Nucleus accumbens (tissue), 56 donors: ENCODE measurements at places on chromosomes 2 and 18.

DNA sequence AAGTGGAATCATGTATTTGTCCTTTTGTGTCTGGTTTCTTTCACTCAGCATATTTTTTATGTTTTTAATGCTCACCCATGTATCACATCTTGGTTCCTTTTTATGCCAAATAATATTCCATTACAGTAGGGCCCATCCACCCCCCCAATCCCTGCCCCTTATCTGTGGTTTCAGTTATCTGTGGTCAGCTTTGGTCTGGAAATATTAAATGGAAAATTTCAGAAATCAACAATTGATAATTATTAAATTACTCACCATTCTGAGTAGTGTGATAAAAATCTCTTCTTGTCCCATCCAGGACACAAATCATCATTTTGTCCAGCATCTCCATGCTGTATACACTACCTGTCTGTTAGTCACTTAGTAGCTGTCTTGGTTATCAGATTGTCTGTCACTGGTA is 66.7 kb downstream of the BIRC6 start:
- no peak for DNase-seq

DNA sequence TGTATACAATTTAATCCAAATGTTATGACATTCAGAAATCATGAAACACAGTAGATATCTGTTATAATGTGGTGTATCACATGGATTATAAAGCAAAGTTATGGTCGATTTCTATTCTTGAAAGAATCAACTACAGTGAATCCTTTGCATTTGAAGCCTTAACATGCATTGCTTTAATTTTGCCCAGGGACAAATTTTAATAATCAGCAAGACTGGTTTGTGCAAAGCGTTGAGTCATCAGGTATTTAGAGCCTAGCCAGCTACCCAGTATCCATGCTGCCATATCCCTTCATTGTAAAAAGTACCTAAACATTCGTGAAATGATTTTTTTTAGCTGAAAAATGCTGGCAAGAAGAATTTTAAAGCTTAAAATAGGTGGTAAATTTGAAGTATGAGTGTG is 8.9 kb upstream of the SPDYA start:
- no peak for DNase-seq

GRCh38 chr2:62192811-62193210 is 3.1 kb upstream of the B3GNT2 start:
- DNase-seq: no peak

DNA sequence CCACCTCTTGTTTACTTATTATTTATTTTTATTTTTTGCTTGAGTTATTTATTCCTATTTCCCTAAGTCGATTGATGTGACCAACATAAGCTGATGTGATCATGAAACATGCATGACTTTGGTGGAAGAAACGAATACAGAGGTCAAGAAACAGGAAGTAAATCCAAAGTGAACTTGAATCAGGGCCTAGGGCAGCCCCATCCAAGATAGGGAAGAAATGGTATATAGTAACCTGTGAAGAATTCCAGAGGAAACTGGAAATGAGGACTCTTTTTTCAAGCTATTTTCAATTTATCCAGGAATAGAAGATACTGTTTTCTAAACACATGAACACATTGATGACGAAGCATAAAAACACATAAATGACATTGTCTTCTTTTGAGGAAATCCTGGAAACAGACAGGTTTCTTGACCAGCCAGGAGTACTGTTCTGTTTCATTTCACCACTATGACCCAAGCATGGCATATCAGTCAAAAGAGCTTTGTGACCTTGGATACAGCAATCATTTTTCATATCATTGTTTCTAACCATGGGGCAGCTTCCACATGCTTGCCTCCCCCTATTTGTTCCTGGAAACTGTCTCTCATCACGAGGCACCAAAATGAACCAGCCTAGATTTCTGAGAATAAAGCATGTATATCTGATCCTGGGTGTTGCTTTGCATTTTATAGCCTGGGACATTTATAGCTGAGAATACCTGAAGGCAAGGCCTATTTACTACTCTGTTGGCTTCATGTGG is 9.1 kb upstream of the LCLAT1 start:
- DNase-seq: no peak

DNA sequence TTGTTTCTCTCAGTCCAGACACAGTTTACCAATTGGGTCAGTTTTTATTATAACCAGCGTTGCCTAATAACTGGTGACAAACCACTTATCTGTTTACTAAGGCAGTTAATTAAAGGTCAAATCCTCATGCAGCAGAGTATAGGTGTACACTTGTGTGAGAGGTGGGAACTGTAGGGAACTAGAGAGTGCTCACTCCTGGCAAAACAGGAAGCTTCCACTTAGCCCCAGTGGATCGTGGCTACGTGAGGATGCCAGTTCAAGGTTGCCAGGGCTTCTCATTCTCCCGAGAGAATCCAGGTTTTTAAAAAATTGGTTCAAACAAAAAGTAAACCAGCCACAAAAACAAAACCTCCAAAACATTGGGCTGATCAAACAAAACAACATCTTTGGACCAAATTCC is 8.1 kb downstream of the CYBRD1 start:
- DNase-seq: no peak

DNA sequence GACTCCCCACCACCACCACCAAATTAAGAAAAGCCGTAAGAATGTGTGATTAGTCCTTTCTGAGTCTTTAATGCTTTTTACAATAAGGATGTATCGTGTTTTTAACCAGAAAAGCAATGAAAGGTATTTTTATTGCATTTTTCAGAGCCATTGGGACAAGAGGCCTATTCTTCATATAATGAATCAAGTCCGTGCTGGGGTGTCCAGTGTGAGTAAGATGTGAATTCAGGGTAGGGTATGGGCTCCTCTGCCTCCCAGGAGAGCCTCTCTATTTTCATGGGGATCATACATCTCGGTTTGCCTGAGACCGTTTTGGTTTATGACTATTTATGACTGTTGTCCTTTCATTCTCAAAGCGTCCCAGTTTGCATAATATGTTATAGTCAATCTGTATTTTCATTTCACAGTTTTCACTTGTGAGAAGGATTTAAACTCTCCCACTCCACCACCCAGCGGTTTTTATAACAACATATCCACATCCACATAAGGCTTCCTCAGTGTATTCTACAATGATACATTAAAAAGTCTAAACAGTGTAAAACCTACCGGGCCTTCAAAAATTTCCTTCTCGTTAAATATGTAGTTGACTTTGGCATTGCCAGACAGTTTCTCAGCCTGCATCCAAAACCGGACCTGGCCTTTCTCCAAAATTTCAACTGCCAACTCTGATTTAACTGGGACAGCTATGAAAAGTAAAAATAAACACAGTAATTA is 80.8 kb upstream of the LPIN2 start:
- no peak for DNase-seq

- no peak for DNase-seq
These were observed 199.0 kb upstream of the STK17B start for GRCh38 chr2:196370381-196370780.

- no peak for DNase-seq
These were observed 11.7 kb upstream of the CXCR4 start for GRCh38 chr2:136129601-136130000.

GRCh38 chr2:187527262-187527661 is 27.0 kb downstream of the TFPI start:
- no peak for DNase-seq
